ENCODE measurements at places on chromosomes 2 and 18.

DNA sequence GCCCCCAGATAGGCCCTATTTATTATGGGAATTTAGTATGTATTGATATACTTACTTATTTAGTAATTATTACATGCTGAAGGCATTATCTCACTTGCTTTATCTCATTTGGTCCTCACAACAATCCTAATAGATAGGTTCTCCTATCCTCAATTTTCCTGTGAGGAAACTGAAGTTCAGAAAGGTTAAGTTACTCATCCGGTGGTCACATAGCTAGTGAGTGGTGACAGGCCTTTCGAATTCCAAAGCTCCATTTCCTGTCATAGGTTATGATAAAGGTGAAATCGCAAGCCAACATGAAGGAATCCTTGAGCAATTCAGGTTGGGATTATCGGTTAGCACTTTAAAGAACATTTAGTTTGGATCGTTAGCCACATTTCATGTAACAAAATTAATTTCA is 33.3 kb downstream of the NAB1 start:
- peak; percentile 21 for DNase-seq

DNA sequence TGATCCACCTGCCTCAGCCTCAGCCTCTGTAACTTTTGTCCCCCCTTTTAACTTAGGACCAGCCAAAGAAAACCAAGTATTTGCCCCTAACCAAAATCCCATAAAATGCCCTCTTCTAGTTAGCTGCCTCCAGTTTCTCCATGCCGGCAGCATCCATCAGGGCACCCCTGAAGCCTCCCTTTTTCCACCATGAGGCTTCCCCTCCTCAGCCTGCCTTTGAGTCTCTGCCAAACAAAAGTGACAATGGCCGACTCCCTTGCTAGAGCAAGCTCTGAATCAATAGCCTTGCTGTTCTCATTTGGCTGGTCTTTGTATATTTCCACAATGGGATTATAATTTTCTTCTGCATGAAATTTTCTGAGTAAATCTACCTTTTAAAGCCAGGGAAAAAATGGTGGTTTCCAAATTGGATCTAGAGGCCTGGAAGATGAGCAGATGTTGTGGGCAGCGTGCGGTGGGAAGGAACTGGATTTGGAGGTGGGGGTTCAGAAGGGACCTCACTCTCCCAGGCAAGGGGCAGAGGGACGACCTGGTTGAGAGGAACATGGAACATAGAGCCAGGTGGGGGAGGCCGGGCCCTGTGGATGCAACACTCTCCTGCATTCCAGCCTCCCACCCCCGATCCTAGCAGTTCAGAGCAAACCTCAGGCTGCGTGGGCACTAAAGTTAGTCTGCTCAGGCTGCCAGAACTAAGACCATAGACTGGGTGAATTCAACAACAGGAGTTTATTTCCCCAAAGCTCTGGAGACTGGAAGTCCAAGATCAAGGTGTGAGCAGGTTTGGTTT is 80.6 kb downstream of the HS6ST1 start:
- DNase-seq, result peak; percentile 23

DNA sequence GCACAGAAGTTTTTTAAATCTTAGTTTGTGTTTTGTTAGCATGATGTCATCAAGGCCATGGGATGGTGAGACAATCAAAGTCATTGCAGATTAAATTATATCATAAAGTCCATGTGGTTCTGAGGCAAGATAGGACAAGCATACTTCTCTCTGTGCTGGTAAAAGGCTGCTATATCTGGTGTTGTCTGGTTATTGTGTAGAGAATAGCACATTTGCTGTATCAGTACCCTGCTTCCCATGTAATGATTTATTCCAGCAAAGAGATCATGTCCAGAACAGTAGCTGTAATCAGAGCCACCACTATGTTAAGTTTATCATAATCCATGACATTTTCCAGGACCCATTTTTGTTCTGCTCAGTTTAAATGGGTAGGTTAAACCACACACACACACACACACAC is 123.0 kb downstream of the TTC27 start:
- no peak for DNase-seq

DNA sequence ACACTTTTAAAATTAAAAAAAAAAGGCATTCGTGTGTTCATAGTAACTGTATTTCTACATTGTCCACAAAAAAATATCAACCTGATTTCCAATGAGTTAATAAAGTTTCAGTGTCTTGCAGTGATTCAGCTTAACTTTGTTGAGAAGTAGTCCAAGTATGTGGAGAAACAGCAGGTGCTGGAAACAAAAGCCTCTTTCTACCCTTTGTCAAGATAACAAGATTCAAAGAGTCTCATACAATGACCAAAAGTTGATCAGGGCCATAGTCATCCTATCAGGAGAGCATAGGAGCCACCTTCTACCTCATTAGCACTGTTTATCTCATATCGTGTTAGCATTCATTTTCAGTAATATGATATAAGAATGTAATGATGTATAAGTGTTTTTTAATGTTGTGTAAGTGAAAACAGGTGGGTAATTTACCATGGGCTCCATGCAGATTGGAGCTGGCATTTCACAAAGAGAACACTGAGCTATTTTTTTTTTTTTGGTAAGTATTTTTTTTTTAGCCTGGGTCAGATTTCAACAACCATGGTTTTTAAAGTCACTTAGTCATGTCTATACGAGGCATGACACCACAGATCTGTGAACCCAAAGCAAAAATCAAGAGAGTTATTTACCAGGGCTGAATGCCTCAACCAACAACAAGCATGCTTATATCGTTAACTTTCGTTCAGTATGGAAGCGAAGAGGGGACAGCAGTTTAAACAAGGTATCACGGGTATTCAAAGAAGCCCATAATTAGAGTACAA is 165.0 kb upstream of the ZNF521 start:
- no peak for DNase-seq

DNA sequence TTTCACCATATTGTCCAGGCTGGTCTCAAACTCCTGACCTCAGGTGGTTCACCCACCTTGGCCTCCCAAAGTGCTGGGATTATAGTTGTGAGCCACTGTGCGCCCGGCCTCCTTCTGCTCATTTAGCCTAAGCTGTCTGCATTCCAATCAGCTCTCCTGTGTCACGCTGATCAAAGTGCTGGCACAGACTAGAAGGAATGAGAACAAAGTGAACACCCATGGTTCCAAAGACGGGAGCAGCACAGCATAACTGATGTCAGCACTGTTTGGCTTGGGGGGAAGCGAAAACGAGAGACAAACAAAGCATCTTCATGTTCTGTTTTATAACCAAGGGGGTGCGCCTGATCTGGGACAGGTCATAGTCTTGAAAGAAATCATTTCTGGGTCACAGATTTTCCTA is 43.3 kb downstream of the DIPK1C start:
- DNase-seq, result no peak

- no peak for DNase-seq
Observed at GRCh38 chr2:110146183-110146944, 30.7 kb upstream of the MALL start.

GRCh38 chr18:58225101-58225500 is 181.1 kb downstream of the NEDD4L start:
- DNase-seq, result peak; percentile 12

GRCh38 chr2:240964704-240965295 is 33.6 kb upstream of the SNED1 start:
- no peak for DNase-seq

GRCh38 chr2:109129356-109129920 is 433 bp downstream of the SH3RF3 start:
- peak; percentile 52 for DNase-seq

DNA sequence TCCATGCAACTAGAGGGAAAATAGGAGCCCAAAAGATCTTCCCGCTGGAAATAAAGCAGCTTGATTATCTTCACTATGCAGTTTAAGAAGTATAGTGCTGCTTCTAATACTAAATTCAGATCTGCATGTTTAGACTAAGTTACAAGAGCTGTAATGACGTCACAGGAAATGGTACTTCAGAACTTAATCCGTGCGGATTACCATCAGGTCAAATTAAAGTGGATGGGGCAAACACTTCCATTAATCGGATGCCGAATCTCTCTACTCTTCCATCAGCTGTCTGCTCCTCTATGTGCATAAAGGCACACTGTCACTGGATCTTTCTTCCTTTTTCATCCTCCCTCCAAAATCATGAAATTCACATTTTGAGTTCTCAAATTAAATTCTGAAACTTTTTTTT is 52.6 kb downstream of the TRAPPC12 start:
- no peak for DNase-seq

- no peak for DNase-seq
Observed at GRCh38 chr2:136381722-136382633, 264.0 kb upstream of the CXCR4 start.

DNA sequence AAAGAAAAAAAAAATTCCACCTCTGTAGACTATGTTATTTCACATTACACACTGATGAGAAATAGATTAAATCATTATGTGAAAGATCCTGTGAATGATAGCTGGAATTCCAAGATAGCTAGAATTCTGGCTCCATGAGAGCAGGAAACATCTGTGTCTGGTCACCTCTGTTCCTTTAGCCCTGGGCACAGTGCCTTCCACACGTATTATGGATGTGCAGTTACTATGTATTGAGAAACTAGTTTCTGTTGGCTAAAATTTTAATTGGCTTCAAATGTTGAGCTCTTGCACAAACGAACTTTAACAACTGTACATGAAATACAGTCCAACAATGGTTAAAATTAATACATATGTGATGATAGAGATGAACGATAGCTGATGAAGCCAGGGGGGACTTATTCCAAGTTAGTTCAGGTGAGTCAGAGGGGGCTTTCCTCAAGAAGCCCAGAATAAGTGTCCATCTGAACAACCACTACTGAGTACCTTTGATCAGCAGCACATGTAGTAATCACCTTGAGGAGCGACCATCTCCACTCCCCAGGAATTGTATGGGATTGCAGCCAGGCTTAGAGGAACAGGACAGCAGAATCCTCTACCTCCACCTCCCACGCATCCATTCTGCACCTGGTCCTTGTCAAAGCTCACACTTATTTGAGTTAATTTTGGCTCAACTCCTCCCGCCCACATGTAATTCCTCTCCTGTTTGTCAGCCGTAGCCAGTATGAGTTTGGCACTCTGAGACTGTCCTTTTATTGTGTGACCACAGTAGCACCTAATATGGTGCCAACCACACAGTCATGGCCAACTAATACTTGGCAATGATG is 68.6 kb downstream of the NABP1 start:
- DNase-seq, result peak; percentile 5

DNA sequence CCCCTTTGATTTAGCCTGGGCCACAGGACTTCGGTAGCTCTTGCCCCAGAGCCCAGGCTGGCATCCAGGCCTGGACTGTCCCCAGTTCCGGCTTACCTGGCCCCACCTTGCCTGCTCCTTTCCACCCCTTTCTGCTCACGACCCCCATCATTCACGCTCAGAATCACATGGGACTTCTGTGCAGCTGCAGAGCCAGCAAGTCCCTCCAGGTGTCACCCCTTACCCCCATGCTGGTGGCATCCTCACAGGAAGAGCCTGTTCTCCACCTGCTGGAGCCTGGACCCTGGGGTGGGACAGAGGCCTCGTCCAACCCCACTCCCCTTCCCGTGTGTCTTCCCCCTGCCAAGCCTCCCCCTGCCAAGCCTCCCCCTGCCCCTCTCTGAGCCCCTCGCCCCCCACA is 7.9 kb upstream of the KCNIP3 start:
- DNase-seq, result no peak

GRCh38 chr18:62526098-62527025 is 3.5 kb downstream of the ZCCHC2 start:
- DNase-seq, result peak; percentile 76

GRCh38 chr18:23487738-23488570 is 15.4 kb upstream of the RMC1 start:
- peak; percentile 32 for DNase-seq

DNA sequence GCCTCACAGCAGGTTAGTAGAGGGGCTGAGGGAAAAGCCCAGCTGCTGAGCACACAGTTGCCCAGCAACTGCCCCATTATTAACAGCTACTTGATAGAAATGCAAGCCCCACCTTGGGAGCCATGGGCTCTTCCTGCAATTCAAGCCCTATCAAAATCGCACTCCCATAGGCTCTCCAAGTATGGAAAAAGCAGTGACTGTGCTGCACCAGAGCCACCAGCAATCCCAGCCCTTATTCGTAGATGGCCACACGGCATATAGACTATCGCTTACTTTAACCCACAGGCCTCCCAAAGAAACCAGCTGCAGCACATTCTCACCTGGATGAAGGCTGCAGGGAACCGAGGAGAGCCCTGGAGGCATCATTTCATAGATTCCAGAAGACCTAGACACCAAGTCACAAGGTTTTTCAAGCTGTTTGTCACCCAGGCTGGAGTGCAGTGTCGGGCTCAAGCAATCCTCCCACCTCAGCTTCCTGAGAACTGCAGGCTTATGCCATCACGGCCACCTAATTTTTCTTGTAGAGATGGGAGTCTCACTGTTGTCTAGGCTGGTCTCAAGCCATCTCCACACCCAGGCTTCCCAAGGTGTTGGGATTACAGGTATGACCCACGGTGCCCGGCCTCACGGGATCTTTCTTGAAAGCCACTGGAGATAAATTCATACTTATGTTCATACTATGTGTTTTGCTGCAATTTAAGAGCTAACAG is 11.3 kb downstream of the NCL start:
- DNase-seq, result peak; percentile 4

DNA sequence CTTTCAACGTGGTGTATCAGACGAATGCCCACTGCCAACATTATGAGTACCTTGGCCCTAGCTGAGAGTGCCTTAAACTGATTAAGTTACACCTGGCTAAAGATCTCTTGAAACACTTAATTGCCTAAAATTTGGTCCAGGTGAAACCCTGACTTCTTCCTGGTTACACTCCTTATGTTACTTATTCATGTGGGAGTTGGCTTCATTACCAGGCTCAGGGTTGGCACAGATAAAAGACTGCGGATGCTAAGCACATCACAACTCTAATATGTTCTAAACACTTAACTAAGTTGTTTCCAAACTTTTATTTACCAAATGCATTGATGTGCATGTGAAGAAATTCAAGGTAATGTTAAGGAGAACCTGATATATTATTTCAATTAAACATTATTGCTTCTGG is 298.9 kb downstream of the TCF4 start:
- DNase-seq, result no peak

DNA sequence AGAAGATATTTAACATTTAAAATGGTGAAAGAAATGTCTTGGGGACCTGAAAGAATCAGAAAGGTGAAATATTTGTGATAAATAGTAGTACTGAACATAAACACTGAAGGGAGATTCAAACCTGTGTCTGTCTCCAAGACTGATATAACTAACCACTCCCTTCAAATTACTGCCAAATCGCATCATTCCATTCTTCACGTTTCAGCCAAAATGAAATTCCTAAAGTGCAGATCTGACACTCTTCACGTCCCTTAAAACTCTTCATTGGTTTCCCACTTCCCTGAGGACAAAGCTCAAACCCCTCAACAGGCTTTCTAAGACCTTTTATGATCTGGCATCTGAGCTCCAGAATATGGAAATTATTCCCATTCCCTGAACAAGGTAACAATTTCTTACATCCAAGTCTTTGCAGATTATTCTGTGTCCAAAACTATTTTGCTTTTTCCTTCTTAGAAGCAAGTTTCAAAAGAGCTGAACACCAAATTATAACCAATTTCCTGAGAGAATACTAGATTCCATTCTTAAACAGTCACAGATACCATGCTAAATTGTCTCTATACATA is 18.9 kb downstream of the SLC8A1 start:
- DNase-seq, result peak; percentile 43

- DNase-seq, result no peak
Observed at GRCh38 chr2:32455816-32456215, 99.0 kb downstream of the BIRC6 start.
